ENCODE measurements at places on chromosomes 4 and X.

DNA sequence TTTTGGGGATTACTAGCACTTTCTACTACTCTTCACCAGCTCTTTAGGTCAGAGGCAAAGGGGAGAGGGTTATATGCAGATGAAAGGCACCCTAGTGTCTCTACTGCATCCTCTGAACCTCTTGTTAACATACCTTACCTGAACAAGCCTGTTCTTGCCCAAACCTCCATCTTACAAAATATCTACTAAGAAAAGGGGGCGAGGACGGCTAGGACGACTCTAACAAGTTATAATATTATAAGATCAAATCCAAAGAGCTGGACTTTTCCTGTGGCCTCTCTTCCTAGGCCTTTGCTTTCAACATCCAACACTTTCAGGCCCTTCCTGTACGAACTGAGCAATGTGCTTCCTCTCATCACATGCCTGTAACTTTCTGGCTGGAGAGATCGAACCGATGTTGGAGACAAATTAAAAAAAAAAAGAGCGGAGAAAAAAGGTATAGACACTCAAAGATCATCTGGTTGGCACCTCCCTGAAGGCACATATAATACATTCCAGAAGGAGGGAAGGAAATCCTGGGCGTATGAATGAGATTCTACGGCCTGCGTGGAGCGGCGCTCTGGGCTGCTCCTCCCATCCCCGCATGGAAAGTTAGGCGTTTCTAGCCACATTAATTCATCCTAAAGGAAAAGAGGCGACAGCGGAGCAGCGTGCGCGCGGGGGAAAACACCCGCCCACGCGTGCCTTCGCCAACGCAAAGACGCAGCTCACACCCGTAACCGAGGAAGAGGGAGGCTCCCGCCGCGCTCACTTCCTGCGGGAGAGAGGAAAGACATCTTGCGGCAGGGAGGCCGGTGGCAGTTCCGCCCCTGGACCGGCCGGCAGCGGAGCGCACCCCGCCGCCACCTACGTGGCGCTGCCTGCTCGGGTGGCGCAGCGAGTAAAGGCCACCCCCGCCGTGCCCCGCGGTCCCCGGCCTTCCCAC is 808 bp downstream of the PRDM5 start:
- DNase-seq = peak; percentile 35

- no peak for DNase-seq
These were observed 217.5 kb upstream of the GYPA start for GRCh38 chr4:144357975-144358374.

GRCh38 chrX:132409780-132410556 is 78.9 kb downstream of the MBNL3 start:
- no peak for DNase-seq

DNA sequence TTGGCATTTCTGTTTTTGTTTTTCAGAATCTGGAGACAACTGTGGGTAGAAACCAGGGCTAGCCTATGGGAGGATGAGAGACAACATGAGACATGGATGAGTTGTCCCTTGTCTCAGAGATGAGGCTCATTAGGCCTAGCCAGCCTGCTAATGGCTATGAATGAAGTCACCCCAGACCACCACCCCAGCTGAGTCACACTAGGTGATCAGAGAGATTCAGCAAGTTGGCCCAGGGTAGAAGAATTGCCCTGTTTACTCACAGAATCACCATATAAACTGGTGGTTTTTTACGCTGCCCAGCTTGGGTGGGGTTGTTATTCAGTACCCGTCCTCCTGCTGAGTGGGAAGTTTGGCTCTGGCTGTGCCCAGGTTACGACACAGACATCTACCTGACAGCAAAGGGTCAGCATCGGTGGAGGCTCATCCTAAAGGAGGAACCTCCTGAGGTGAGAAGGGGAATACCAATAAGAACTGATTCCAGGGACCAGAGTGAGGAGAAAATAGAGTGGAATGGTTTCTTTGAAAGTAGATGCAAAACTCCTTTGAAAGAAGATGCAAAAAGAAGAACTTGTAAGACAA is 17.2 kb upstream of the ARSJ start:
- DNase-seq = no peak

DNA sequence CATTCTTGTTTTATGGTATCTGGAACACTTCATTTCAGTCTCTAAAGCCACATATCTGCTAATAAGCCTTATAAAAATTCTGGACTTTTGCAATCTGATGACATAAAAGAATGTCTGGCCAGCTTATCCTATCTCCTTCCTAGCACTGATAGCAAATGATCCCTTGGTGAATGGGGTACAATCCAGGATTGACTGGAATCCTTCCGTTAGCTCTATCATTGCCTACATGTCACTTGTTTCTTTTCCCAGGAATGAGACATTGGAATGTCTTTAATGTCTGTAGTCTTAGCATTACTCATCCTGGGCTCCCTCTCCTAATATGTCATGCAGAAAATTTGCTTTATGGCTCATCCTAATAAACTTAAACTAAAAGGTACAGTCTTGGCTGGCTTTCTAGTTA is 14.8 kb upstream of the PABPC4L start:
- no peak for DNase-seq
